NCI-H187 (cell line): ENCODE measurements at places on chromosomes 3 and 15.

- DNase-seq, result no peak
Measured at GRCh38 chr3:183701744-183702143, 4.1 kb downstream of the YEATS2 start.

DNA sequence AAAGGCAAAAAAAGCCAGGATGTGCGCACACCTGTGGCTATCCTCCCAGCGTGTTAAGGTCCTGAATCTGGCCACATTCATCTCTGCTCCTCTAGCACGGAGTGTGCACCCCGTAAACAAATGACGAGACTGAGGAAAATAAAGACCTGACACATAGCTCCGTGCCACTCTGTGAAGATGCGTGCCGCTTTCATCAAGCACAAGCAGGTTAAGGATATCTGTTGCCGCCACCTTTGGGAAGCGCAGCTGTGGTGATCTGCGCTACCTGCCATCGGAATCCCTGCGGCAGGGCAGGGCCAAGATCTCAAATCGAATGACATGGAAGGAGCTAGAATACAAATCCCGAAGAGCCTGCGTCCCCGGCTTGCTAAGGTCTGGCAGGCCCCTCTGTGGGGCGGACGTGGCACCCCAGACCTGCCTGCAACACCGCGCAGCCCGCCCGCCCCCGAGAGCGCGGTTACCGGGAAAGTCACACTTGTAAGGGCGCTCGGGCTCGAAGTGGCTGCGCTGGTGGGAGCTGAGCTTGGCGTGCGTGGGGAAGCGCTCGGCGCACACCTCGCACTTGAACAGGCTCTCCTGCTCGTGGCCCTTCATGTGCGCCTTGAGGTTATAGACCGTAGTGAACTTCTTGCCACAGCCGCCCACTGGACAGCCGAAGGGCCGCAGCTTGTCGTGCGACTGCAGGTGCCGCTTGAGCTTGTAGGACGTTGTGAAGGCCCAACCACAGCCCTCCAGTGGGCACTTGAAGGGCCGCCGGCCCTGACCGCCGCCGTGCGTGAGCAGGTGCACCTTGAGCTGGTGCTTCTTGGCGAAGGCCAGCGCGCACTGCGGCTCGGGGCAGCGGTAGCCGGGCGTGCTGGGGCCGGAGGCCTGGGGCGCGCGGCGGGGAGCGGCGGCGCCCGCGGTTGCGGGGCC lies 936 bp downstream of the ZXDC start:
- DNase-seq, result no peak

DNA sequence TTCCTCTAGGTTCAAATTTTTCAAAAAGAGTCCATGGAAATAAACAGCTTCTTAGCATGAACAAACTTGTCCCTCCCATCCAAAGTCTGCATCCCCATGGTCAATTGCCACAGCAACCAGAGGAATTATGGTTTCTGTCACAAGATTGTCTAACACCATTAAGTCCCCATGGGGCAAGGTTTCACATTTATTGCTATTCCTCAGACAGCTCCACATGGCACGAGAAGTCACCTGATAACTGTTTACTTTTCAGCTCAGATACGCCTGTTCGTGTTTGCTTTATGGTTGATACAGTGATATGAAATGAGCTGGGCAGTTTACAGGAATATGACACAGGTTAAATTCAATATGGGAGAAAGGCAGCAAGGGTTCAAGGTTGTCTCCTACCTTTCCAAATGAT lies 37.9 kb upstream of the MUC13 start:
- DNase-seq, result no peak

- DNase-seq, result no peak
Measured at GRCh38 chr3:143973259-143974021, 1.8 kb downstream of the DIPK2A start.

DNA sequence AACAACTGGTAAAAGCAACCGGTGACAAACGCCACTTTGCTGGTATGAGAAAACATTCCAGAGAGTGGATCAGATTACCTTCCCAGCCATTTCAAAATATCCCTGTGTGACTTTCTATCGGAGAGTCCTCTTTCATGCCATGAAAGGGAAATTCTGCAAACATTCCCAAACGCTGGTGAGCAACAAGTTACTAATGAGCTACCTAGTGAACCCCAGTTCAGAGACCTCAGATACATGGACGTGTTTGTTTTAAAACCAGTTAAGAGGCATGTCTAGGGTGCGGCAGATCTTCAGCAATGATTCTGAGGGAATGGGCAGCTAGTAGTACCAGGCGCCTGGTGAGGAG lies 418.2 kb upstream of the NR2F2 start:
- no peak for DNase-seq

GRCh38 chr15:65303687-65304380 lies 643 bp upstream of the RNU5B-1 start:
- no peak for DNase-seq

GRCh38 chr3:141482245-141482922 lies 4.4 kb upstream of the RASA2 start:
- DNase-seq, result no peak

- DNase-seq, result no peak
Measured at GRCh38 chr3:74599564-74599963, 14.9 kb downstream of the CNTN3 start.

DNA sequence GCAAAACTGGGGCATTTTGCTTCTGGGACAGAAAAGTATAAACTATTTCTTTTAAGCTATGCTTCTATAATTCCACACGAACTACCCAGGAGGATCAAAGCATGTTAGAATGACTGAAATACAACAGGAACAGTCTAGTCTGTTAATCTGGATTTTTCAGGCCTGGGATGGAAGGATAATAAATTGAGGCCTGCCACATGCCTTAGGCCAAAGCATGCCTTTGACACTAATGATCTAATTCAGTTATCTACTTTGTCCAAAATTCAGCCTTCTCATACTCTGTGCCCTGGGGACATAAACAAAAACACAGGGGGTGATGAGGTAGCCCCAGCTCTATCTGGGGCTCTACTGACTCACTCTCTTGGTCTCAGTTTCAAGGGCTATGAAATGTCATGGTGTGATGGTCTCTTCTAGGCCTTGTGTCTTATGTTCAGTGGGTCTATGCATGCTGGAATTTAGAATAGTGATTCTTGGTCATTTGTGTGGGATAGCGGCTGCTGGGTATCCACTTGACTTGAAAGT lies 32.5 kb downstream of the GAP43 start:
- no peak for DNase-seq

DNA sequence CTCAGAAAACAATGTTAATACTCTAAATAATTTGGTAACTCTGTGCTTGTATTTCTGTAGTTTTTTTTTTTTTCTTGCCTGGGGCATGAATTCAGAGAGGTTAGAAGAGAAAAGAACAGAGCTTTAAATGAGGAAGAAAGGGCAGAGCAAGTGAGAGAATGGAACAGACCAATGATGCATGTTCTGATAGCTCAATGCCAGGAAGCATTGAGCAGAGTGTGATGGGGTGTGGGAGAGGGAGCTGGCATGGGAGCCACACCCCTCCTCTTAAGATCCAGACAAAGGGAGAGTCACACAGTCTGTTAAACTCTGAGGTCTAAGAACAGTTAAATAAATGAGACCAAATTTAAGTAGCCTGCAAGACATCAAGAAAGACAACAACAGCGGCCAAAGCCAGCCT lies 538.6 kb downstream of the TUSC7 start:
- no peak for DNase-seq

- DNase-seq, result no peak
Measured at GRCh38 chr3:37773471-37773870, 88.2 kb upstream of the CTDSPL start.

DNA sequence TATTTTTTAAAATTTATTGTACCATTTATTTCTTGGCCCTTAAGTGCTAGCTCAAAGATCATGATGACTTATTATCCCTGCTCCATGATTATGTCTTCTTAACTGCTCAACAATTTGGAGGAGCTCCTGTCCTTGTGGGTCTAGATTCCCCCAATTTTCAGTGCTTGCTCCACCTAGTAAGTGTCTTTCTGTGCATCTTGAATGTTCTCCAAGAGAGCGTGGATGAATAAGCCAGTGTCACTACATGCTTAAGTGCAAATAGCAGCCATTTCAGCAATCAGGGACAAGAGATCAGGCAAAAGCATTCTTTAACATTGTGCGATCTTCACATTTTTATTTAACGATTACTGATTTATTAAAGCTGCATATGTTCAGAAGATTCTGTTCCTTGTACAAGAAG lies 99.4 kb downstream of the ALCAM start:
- no peak for DNase-seq

DNA sequence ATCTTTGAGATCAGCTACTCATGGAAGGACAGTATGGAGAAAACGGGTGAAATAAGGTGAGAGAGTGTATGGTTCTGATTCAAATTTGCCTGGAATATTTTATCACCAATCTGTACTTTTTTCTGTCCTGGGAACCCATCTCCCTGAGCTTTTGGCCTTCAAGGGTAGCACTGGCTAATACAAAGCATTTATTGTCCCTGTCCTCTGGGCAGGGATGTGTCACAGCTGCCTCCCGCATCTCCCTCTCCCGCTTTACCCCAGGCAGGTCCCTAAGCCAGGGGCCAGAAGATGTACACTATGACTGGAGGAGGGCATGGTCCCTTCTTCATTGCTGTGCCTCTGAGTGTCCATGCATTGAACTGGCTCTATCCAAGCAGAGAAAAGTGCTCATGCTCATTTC lies 201.7 kb upstream of the CHRNA7 start:
- DNase-seq, result no peak

GRCh38 chr3:94349310-94349878 lies 286.5 kb downstream of the NSUN3 start:
- DNase-seq, result no peak

- no peak for DNase-seq
Measured at GRCh38 chr15:78840661-78841375, 29.6 kb upstream of the ADAMTS7 start.

DNA sequence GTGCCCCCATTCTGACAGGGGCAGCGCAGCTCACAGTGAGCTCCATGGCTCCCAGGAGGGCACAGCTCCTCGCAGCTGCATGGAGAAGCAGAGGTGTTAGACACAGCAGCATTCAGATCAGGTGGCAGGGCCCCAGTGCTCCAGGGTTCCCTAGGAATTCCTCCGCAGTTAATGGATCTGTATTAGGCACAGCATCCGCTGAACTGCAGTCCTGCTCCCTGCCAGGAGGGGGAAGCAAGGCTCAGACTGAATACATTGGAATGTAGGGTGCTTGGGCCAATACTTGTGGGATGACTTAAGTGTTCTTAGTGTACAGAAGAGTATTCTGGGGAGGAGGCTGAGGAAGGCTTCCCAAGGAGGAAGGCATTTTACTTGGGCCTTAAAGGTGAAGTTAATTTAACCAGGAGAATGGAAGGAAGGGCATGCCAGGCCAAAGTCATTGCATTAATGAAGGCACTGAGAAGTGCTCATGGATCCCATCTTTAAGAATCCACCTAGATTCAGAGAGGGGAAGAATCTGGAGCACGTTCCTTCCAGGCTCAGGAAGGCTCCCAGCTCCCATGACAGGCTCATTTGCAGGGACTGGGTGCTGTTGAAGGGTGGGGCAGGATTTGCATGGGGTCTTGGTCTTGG lies 111.6 kb downstream of the RAB11A start:
- DNase-seq, result no peak

DNA sequence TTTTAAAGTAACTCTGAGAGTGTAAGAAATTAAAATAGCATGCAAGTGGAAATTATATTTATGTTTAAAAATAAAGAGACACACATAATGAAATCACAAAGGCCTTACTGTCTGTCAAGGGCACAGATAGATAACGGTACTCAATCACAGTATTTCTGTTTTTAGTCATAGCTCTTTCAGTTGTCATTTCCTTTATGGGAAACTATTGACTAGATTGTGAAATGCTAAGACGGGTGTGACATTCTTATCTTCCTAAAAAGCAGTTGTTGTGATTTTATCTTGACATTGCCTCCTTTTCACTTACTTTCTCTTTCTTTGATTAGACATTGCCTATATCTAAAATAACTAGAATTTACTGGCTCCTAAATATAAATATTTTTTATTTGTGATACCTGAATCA lies 100.1 kb upstream of the PLSCR5 start:
- DNase-seq, result no peak

DNA sequence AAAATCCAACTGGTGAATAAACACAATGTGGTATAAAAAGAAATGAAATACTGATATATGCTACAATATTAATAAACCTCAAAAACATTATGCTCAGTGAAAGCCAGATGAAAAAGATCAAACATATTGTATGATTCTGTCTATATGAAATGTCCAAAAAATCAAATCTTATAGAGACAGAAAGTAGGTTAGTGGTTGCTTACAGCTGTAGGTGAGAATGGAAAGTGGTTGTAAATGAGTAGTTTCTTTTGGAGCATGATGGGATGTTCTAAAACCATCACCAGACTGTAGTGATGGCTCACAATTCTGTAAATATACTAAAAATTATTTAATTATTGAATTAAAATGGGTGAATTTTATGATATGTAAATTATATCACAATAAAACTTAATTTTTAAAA lies 58.4 kb downstream of the SENP7 start:
- no peak for DNase-seq

DNA sequence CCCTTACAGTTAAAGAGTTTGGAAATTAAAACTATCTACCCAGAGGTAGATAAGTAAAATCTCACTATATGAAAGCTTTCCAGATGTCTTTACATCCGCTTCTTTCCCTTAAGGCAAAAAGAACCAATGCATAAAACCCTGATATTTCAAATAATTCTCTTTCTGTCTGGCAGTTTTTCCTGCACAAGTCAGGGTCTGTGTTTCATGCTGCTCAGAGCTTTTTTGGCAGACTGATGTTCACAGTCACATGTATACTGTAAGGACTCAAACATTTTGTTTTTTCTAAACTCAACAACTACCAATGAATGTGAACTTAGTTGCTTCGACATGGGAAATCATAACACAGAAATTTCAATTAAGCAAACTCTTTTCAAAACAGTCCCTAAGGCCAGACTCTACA lies 988.4 kb downstream of the EPHA3 start:
- DNase-seq, result no peak

DNA sequence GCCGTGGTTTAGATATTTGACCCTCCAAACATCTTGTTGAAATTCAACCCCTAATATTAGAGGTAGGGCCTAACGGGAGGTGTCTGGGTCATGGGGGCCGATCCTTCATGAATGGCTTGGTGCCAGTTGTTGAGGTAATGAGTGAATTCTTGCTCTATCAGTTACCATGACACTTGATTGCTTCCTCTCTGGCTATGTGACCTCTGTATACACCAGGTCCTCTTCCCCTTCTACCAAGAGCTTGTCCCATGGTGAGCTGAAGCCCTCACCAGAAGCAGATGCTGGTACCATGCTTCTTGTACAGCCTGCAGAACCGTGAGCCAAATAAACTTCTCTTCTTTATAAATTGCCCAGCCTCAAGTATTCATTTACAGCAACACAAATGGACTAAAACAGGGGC lies 41.8 kb upstream of the TIPARP start:
- no peak for DNase-seq

DNA sequence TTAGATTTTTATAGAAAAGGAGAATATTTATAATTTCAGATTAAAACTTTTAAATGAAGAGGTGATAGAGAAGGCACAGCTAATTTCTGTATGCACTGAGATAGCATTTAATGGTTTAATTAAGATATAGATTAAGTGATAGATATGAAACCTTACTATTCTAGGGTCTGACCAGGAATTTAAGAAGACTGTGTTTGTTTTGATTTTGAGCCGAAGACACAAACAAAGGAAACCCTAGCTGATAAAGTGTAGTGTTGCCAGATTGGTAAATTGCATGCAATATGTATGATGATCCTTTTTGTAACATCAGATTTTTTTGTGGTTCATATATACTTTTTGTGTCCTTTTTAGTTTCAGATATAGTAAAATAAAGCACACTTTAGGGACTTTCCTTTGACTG lies 141.8 kb downstream of the ZPLD1 start:
- no peak for DNase-seq

GRCh38 chr3:38564631-38565338 lies 68.6 kb downstream of the EXOG start:
- DNase-seq, result no peak

- no peak for DNase-seq
Measured at GRCh38 chr3:185733980-185734724, 90.7 kb downstream of the IGF2BP2 start.

- DNase-seq, result no peak
Measured at GRCh38 chr3:42796332-42796885, 7.9 kb downstream of the HIGD1A start.
